Activated CD4-positive, alpha-beta T cell treated with anti-CD3 and anti-CD28 coated beads, Interleukin-2, amount 10 ng/mL, durations not matched to agents 7 days and 5 days (primary cell): ENCODE measurements at places on chromosomes 2 and 18. TPM values are rescaled to one million over a fixed set of nuclear protein-coding genes. Genes with fewer than 3 reads are reported as not detected.

DNA sequence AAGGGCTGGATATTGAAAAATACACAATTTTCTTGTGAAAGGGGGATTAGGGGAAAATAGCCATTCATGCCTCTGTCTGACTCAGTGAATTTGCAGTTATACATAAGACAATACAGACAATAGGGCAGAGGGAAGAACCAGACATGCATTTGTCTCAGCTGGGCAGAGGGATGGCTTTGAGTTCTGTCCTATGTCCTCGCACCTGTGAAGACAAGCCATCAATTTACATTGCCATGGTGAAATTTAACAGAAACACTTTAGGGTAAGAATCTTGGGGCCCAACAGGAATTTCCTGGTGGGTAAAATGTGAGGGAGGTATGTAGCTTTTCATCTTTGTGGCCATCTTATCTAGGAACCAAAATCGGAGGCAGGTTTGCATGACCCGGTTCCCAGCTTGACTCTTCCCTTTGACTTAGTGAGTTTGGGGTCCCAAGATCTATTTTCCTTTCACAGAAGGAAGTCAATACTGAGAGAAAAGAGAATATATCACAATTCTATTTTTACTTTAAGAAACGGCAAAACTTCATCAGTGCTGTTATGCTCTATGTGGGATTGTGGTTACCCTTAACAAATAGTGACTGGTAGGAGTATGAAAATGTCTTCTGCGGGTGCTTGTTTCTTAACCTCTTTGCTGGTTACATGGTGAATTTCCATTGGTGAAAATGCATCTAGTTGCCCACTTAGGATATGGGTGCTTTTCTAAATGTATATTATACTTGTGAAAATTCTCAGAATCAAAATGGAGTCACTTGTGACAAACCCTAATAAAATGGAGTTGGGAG lies 221.8 kb downstream of the SPP2 start:
- DNase-seq: no peak

DNA sequence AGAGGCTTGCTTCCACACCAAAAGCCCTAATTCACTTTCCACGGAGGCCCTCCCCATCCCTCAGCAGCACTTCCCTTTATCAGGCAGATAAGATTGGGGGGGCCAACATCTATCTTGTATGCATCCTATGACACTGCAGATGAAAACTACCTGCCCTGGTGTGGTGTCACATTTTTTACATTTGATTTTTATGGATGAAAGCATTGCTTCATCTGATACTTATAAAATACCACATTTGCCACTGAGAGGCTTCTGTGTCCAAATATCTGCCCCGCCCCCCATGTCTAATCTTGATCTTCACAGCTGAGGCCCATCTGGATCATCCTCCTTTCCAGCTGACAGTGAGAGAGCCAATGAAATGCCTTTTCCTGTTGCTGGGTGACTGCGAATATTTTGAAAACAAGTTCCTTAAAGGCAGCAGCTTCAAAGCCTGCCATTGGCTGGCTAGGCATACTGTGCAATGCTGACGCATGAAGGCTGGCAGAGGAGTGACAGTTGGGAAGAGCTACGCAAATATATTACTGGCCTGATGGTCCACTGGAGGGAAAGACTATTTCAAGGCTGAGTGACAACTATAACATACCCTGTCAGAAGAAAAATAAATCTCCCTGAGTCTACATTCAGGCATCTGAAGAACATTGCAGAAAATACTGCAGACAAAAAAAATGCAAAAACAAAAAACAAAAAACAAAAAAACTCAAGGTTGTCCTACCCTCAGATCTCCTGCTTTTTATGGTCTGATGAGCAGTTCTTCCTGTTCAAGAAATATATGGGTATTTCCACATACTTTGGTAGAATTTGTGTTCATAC lies 318.7 kb downstream of the PDE11A start:
- DNase-seq: peak; percentile 12

- DNase-seq: no peak
Observed at GRCh38 chr18:55421615-55422419, 166.2 kb downstream of the TCF4 start.

GRCh38 chr2:69770747-69771146 lies 28.8 kb downstream of the ANXA4 start:
- no peak for DNase-seq

DNA sequence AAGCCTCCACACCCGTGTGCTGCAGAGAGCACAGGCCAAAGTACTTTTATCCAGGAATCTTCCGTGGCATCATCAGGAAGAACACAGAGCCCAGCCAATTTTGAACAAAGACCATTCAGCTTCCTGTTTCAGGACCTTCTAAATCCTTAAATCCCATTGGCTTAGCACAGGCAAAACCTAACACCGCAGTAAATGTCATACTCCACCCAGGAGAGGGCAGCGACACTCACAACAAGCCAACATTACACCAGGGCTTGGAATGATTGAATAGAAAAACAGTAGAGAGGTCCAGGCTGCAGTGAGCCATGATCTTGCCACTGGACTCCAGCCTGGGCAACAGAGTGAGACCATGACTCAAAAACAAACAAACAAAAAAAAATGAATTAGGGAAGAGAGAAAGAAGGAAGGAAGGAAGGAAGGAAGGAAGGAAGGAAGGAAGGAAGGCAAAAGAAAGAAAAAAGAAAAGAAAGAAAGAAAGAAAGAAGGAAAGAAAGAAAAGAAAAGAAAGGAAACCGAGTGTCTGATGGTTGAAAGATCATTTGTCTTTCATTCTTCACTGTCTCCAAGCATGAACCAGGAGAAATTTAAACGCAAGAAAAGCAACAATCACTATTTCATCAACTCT lies 144.6 kb upstream of the SATB2 start:
- no peak for DNase-seq

DNA sequence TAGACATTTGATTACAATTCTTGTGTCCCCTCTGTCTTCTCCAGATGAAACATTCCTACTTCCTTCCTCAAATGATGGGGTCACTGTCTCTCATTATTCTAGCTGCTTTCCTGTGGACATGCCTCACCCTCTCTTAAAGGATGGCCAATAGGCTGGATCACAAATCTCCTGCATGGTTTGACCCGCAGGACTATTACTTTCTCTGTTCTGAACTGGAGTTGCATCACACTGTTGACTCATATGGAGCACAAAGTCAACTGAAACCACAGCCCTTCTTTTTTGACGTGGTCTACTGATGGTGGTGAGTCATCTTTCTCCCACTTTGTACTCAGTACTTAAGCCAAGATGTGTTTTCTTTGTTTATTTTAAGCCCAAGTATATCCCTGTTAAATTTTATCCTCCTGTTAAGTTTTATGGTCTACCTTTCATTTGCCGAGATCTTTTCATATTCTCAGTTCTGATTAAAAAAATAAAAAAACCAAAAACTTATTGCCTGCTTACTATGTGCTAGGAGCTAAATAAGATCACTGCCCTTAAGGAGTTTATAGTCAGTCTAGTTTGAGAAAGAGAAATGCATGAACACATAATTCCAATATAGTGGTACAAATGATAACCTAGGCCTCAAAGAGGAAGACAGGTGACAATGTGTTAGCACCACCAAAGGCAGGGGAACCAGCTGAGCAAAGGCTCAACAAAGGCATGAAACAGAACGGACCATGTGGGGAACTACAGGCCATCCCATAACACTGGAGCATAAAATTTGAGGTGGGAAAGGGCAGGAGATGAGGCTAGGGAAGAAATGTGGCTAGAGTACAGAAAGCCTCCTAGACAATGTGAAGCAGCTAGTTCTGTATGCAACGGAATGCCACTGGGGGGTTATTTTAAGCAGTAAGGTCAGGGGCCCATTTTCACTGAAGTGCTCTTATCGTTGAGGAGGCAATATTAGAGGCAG lies 67.6 kb upstream of the ZFP36L2 start:
- peak; percentile 49 for DNase-seq

The SCTR gene
- not detected for total RNA-seq

The COX7A2L gene
- total RNA-seq: 86.4 TPM

The ST6GAL2 gene
- total RNA-seq: not detected

GRCh38 chr2:185507719-185508118 lies 230.9 kb upstream of the FSIP2 start:
- DNase-seq: no peak

The GKN2 gene
- not detected for total RNA-seq

DNA sequence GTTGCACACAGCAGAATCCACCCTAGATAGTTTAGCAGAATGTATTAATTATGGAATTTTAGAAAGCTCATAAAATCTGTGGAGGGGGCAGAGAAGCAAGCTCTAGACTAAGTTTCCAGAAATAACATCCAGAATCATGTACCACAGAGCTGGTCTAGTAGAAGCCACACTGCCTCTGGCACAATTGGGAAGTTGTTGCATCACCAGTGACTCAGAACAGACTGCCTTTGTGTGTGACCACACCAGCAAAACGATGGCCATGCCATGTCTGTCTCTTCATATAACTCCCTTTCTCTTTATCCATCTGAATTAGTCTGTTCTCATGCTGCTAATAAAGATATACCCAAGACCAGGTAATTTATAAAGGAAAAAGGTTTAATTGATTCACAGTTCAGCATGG lies 158.9 kb downstream of the CCDC148 start:
- DNase-seq: no peak

DNA sequence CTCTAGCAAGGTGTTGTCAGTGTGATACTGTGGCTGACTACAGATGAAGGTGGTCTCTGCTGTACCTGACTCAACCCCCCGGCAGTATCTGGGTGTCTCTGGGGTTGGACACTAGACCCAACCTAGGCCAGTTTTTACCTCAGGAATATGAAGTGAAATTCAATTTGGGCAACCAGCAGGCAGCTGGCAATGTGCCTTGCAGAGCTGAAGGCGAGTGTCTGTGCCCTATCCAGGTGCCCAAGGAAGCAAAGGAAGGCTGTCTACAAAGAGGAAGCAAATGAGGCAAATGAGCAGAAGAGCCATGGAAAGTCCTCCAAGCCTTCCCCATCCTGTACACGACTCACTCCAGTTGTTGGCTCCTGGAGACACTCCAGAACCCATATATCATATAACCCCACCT lies 264.6 kb upstream of the AGAP1 start:
- DNase-seq: no peak

DNA sequence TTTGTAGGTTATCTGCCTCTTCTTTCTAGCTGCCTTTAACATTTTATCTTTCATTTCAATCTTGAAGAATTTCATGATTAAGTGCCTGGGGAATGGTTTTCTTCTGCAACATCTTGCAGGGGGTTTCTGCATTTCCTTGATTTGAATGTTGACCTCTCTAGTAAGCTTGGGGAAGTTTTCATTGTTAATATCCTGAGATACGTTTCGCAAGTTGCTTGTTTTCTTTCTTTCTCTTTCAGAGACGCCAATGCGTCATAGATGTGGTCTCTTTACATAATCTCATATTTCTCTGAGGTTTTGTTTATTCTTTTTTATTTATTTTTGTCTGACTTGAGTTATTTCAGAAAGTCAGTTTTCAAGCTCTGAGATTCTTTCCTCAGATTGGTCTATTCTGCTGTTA lies 225.7 kb downstream of the XIRP2 start:
- no peak for DNase-seq

GRCh38 chr2:79453918-79454317 lies 58.9 kb upstream of the CTNNA2 start:
- DNase-seq: no peak
